ENCODE measurements at places on chromosomes 6 and 20. TPM values are rescaled to one million over a fixed set of nuclear protein-coding genes. Genes with fewer than 3 reads are reported as not detected.

Gene SULF2
- 68.7 TPM for total RNA-seq

DNA sequence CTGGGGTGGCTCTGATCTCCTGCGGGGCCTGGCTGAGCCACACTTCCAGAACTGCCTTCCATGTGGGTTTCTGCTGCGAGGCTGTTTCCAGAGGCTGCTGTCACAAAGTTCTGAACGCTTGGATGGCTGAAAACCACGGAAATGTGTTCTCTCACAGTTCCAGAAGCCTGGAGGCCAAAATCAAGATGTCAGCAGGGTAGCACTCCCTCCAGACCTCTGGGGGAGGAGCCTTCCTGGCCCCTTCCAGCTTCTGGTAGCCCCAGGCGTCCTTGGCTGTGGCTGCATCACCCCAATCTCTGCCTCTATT lies 23.7 kb upstream of the BMP7 start:
- DNase-seq, result no peak

Gene DEF6
- 7.8 TPM for total RNA-seq

Gene RGL2
- 56.2 TPM for total RNA-seq

- no peak for DNase-seq
Observed at GRCh38 chr20:20843982-20844381, 131.5 kb upstream of the RALGAPA2 start.

- DNase-seq, result no peak
Observed at GRCh38 chr20:35472209-35472608, 16.8 kb downstream of the CEP250 start.

- no peak for DNase-seq
Observed at GRCh38 chr6:21342501-21342900, 251.1 kb upstream of the SOX4 start.

DNA sequence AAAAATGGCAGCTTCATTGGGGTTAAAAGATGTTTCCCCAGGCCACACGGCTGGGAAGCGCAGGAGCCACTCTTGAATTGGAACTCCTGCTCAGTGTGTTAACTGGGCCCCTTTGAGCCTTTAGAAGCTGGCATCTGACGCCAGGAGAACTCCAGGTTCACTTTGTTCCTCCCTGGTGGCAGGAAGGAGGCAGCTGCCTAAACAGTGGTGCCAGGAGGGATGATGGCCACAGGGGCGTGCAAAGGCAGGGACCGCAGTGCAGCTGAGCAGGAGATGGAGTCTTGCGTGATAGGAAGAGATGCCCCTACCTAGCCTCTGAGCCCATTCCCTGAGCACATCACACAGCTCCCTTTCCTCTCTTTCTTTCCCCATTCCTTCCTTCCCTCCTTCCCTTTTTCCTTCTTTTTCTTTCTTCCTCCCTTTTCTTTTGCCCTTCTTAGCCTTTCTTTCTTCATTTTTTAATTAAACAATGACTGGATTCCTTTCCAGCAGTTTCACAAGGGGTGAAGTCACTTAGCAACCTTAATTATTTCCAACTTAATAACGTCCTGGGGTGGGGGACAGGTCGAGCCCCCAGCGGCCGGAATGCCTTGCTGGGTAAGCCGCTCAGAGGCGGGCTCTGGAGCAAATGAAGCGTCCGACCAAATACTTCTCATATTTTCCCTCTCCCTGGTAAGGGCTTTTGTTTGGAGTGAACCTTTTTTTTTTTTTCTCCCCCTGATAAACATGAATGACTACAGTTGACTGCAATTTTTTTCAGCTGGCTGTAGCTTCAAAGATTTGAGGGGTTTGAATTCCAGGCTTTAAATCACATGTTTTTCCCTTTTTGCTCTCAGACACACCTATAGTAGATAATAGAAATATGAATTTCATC lies 20.8 kb upstream of the BMP7 start:
- DNase-seq, result no peak

GRCh38 chr20:23100720-23101107 lies 14.6 kb upstream of the CD93 start:
- DNase-seq, result no peak

Gene CD24
- 2.1 TPM for total RNA-seq

DNA sequence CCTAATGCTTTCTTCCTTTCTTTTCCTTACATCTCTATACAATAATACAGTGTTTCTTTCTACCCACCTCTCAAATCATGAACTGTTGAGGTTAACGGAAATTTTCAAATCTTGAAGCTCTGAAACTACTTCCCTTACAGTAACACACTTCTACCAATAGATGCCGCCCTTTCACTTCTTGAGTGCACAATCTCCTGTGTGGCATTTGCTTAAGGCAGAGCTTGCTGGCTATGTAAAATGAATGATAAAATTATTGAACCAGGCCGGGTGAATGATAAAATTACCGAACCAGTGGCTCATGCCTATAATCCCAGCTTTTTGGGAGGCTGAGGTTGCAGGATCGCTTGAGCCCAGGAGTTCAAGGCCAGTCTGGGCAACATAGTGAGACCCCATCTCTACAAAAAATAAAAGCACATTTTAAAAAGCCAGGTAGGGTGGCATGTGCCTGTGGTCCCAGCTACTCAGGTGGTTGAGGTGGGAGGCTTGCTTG lies 56.8 kb downstream of the KCNS1 start:
- no peak for DNase-seq

Gene RIN2
- total RNA-seq, result 74.1 TPM

GRCh38 chr20:38269040-38269439 lies 8.5 kb upstream of the KIAA1755 start:
- no peak for DNase-seq

All from mesenteric fat pad (tissue), 1 donor.